Colonic mucosa (tissue), 4 donors: ENCODE measurements at places on chromosomes 6 and 20.
A peak's percentile ranks its signal among the peaks of the same experiment; 100 is the strongest.

DNA sequence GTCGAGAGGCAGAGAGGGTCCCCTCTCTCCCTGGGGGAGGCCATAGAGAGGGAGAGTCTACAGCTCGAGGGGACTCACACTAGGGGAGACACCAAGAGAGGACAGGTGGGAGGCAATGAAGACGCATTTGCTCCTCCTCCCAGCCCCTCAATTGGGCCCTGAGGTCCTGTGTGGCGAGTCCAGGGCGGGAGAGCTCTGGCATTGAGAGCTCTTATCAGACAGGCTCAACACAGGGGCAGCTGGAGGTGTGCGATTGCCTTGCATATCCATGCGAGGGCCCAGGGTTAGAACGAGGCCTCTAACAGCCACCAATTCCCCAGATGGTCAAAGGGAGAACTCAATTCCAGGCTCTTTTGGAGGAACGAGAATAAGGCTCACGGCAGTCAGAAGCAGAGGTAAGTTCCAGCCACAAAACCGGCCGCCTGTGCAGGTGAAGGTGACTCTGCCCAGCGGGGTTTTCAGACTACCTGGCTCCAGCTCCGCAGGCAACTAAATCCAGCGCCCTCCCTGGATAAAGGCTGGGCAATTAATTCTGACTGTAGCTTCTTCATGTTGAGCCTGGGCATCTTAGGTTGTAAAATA lies 94.0 kb upstream of the MPC1 start:
- DNase-seq, result no peak

- no peak for DNase-seq
These were observed 80.2 kb upstream of the ASF1A start for GRCh38 chr6:118813775-118814174.

GRCh38 chr20:13461849-13462458 lies 176.8 kb downstream of the TASP1 start:
- DNase-seq, result no peak

- no peak for DNase-seq
These were observed 15.4 kb downstream of the BPIFB1 start for GRCh38 chr20:33298391-33298790.

GRCh38 chr6:32752580-32752979 lies 10.8 kb downstream of the HLA-DQB2 start:
- DNase-seq, result peak; percentile 48

DNA sequence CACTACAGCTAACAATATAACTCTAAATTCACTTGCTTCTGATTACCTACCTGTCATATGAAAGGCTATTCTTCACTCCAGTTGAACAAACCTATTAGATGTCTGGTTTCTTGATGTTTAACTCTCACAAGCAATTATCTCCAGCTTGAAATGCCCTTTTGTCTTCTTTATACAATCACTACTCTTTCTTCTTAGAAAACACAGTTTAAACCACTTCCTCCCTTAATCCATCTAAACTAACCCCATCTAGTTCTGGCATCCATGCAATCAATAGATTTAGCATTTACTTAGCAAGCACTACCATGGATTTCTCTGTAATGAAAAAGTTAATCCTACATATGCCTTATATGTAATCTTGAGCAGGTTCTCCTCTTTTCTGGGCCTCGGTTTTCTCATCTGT lies 127.3 kb downstream of the ATXN1 start:
- DNase-seq, result no peak

GRCh38 chr6:75349262-75349984 lies 64.8 kb upstream of the TMEM30A start:
- DNase-seq, result no peak

DNA sequence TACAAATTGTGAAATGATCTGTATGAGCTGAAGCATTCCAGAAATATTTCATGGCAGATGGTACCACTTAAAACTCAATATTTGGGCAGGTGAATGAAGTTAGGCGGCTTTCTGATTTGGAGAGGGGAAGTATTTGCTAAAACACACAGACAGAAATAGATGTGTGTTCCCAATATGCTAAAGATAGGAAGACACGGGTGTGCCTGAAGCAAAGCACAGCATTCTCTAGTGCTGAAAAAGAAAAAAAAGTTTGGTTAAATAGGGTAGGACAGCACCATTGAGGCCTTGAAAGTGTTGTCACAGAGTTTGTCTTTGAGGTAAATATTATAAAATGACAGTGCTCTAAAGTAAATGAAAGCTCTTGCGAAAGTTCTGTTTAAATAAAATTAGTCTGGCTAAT lies 252.2 kb upstream of the HSF2 start:
- no peak for DNase-seq

- peak; percentile 7 for DNase-seq
These were observed 53.7 kb downstream of the CPXM1 start for GRCh38 chr20:2746636-2747265.

DNA sequence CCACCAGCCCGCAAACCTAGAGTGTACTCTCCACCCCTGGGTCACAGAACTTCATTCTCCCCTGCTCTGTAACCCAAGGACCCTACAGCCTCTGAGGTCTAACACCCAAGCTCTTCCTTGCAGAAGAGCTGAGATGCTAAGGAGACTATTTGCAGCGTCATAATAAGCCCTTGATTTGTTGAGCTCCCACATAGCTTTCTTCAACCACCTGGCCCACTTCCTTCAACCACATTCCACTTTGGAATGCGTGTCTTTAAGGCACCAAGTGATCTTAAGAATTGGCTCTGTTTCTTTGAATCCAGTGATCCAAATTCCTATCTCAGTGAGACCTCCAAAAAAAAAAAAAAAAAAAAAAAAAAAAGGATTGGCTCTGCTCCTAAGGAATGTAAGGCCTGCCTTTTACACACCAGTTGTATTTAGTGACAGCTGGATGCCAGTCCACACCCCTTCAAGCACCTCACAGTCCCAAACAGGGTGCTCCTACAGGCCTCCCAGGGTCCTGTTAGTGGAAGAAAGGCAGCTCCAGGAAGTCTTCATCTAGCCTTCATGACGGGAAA lies 106.2 kb downstream of the UBE3D start:
- no peak for DNase-seq
